Activated naive CD4-positive, alpha-beta T cell treated with anti-CD3 and anti-CD28 coated beads, Interleukin-2, amount 50 U/mL, for 16 hours (primary cell): ENCODE measurements at places on chromosomes 6 and 20.

- no peak for DNase-seq
These were observed 1.7 kb downstream of the TRIM39 start for GRCh38 chr6:30328397-30328796.

DNA sequence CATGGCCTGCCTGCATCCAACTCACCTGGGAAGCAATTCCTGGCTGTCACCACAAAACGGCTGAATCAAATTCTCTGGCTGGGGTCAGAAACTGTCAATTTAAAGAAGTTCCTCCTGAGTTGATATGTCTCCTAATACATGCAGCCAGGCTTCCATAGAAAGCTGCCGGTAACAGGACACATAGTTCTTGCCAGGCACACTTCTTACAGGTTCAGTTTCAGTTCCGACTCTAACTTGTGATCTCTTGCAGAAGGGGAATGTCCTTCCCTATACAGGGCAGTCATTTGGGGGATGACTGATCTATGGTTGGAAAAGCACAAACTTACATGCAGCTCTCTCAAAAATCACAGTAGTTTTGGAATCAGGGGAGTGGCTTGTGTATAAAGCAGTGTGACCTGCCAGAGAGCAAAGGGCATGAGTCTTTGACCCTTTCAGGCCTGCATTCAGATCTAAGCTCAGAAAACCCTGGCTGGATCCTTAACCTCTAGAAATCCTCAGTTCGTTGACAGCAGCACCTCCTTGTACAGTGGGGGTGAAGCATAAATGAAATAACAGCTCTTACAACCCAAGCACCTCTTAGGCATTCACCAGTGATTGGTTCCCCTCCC is 195.6 kb downstream of the SCP2D1 start:
- DNase-seq, result no peak

- DNase-seq, result no peak
These were observed 213.6 kb upstream of the HTR1E start for GRCh38 chr6:86723729-86724128.

- no peak for DNase-seq
These were observed 2.7 kb downstream of the CST9L start for GRCh38 chr20:23565503-23566045.

- no peak for DNase-seq
These were observed 12.5 kb downstream of the UCKL1 start for GRCh38 chr20:63943808-63944077.

DNA sequence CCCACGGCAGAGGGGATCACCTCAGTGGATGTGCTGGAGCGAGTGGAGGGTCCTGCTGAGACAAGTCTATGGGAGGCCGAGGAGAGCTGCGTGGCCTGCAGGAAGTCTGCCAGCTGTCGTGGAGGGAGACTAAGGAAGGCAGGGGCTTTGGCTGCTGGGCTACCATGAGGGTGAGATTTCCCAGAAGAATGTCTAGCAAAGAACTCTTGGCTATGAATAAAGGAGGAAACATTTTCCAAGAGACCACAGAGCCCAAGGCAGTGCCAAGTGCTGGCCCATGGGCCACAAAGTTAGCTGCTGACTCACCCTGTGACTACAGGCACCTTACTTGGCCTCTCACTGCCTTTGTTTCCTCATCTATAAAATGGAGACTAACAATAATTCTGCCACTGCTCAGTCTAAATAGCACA is 73.4 kb downstream of the PRDM1 start:
- DNase-seq, result no peak

DNA sequence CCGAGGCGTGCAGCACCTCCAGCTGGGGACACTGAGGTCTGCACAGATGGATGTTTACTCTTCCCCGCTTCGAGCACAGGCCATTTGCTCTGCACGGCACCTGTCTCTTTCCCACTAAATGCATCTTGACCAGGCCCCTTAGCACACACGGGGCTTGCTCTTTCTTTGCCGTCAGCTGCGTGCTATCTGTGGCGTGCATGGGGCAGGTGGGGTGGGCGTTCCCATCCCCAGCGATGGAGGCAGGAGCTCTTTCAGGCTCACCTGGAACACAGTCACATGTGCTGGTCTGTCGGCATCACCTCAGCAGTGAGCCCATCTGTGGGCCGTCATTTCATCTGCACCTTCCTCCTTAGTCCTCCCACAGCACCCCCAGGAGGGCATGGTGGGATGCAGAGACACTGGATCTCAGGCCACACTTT is 35.1 kb downstream of the RBM38 start:
- DNase-seq, result no peak

- DNase-seq, result no peak
These were observed 44.4 kb downstream of the CDS2 start for GRCh38 chr20:5171064-5171789.

DNA sequence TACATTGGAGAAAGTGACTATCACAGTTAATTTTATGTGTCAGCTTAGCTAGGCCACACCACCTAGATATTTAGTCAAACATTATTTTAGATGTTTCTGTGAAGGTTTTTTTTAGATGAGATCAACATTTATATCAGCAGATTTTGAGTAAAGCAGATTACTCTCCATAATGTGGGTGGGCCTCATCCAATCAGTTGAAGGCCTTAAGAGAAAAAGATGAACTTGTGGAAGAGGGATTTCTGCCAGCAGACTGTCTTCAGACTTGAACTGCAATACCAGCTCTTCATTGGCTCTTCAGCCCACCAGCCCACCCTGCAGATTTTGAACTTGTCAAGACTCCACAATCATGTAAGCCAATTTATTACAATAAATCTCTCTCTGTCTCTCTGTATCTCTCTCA is 25.1 kb upstream of the FBXO30 start:
- no peak for DNase-seq

DNA sequence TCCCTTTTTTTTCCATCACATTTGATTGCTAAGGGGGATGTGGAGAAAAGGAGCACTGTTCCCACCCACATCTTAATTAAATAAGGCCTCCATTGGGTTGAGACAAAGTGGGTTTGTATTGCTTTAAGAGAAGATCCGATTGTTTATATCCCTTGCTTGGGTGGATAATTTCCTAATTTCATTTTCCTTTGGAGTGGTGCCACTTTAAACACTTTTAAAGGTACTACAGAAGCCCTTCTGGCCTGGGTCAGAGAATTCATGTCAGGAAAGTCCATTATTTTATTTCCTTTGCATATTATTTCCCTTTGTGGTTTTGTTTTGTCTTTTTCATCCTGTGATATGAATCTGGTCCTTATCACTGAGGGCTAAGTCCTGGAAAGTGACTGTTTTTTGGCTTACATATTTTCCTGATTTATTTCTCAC is 56.9 kb downstream of the PHACTR2 start:
- DNase-seq, result no peak

DNA sequence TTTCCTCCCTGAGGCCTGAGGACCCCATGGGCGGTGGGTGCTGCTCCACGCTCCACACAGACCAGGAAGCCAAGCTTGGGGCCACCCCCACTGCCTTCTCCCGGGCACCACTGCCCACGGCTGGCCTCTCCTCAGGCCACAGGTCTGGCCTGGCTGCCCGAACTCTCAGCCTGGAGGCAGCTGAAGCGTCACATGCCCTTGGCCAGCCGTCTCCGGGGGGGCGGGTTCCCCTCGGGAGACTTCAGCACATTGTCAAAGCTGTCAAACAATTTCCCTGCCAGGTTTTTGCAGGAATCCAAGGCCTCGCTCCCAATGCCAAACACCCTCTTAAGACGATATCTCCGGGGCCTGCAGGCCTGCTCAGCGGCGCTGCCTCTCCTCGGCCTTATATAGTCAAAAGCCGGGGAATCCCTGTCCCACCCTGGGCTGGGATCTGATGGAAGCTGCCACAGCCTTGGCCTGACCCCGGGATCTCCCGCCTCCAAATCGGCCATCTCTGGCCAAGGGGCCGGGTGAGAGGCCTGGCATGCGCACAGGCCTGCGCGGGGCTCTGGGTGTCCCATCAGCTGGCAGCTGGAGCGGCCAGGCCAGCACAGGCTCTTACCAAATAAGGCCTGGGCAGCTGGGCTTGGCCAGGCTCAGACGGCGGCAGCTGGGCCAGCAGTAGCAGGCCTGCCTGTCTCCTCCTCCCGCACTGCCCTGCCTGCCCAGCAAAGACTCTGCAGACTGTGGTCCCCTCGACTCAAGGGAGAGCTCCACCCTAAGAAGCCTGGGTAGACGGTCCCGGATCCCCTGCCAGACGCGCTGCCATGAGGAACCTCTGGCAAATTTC is 49.7 kb downstream of the RBM38 start:
- DNase-seq, result no peak
